Skin of body (tissue), 3 donors: ENCODE measurements at places on chromosomes 4 and X.

- no peak for DNase-seq
Observed at GRCh38 chr4:83866834-83867621, 331.1 kb downstream of the GPAT3 start.

DNA sequence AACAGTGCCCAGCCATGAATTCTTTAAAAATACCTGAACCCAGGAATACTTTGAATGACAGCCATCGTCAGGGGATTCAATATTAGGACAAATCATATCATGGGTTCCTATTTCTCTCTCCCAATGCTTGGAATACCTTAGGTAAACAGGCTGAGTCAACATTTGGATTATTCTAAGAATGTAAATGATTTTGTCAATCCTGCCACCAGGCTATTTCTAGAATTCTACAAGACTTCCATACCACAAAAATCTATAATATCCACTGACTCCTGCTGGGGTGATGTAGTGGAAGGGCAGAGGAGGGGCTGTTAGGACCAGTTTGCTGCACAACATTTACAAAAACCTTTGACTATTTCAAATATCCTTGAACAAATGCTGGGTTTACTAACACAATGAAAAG, 65.2 kb downstream of the IGFBP7 start:
- DNase-seq, result no peak

DNA sequence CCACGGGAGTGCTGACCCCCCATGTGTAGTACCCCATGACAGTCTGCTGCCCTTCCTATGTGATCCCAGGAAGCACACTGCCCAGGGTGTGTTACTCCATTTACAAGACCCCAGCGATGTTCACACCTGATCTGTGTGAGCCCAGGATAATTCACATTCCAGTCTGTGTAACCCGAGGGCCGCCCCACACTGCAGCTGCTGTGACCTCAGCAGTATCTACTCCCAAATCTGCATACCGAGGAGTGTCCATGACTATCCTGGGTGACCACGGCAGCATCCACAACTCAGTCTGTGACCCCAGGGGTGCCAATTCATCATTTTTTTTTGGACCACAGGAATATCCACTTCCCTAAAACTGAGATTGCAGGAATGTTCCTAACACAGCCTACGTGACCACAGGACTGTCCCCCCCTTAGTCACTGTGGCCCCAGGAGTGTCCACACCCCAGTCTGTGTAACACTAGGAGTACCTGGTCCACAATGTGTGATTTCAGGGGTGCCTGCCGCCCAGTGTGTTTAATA, 7.8 kb upstream of the GLOD5 start:
- no peak for DNase-seq

DNA sequence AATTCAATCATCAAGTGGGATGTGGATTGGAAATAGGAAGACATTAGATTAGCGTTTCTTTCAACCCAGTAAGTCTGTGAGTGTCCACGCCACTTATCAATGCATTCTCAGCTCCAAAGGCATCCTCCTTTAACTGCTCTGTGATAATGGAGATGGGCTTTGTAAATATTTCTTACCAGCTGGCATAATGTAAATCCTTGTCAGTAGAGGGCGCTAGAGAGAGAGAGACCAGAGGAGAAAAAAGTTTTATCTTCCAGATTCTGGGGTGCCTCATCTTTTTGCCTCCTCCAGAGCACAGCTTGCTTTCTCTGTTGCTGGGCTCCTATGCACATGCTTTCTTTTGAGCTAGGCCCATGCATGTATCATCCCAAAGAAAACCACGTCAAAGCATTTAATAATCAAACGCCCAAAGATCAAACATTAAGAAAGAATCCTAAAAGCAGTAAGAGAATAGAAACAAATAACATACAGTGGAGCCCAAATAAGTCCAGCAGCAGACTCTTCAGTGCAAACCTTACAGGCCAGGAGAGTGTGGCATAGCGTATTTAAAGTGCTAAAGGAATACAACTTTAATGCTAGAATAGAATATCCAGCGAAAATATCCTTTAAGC, 9.6 kb upstream of the MTMR1 start:
- DNase-seq, result no peak

GRCh38 chr4:99855678-99856077, 38.5 kb downstream of the LAMTOR3 start:
- DNase-seq, result no peak

DNA sequence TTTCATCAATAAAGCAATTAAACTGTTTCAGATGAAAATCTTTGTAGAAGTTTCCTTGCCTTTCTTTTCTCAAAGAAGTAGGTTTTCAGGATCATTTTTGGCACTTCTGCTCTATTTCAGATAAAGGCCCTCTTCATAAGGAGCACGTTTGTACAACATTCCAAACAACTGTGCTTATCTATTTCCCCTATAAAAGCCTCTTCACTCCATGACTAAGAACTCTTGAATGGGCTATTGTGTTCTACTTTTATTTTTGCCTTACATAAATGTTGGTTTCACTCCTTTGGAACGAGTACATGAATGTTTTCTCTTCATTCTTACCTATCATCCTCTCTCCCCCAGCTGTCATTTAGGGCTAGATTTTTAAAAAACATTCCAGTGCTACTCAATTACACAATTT, 288.0 kb upstream of the PPP1R2C start:
- no peak for DNase-seq

DNA sequence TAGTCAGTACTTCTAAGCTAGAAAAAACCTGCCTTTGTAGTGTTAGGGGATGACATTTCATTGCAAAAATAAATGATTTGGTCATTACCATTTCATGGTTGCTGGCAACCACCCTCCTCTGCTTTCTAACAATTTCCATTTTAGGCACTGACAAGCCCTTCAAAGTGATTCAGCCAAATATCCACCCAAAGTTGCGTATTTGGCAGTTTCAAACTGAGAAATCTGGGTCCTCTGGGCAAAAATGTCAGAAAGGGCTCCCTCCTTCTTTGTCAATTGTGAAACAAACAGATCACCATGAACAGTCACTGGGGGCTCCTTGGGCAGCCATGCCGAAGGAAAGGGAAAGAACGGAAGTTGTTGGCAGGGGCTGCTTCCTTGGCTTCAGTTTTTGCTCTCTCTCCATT, 33.0 kb downstream of the PLAC1 start:
- no peak for DNase-seq

- no peak for DNase-seq
Observed at GRCh38 chr4:122766950-122767349, 34.4 kb downstream of the BBS12 start.

GRCh38 chr4:133555671-133556070, 406.6 kb downstream of the PCDH10 start:
- no peak for DNase-seq

DNA sequence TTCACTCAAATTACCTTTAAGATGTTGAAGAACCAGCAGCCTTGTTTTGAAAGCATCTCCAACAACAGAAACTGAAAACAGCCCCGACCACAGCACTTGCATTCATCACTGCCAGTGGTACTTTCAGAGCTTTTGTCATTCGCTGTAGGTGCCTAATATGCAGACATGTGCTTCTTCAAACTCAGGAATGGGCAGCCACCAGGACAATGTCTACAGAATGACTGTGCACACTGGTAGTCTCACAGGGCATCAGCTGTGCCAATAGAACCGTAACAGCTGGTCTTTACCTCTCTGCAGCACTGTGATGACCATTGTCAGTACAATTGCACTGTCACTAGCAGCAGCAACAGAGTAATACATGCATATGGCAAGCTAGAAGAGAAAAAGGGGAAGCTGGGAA, 1149.7 kb downstream of the STPG2 start:
- DNase-seq, result no peak

DNA sequence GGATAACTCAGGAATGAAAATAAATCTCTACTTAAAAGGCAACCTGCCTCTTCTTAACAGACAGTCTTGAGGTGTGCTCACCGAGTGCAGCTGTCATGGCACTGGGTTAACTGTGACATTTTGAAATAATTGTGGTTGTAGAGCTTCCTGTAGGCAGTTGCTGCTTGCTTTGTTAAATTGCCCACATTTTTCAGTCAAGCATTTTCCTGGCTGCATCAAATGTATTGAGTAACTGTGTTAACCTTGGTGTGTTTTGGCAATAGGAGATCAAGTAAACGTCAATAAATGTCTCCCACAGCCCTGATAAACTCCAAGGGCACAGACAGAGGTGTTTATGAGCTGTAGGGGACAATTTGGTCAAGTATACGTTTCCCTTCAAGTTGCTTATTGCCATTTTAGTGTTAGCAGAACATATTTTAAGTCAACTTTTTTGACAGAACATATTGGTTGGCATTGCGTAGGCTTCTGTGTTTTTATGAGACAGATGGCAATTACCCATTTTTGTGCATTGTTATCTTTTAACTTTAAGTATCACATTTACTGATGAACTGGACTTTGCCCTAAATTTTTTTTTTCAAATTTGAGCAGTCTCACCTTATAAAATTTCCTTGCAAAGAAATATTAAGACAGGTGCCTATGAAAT, 527.4 kb downstream of the C4orf33 start:
- DNase-seq, result no peak

DNA sequence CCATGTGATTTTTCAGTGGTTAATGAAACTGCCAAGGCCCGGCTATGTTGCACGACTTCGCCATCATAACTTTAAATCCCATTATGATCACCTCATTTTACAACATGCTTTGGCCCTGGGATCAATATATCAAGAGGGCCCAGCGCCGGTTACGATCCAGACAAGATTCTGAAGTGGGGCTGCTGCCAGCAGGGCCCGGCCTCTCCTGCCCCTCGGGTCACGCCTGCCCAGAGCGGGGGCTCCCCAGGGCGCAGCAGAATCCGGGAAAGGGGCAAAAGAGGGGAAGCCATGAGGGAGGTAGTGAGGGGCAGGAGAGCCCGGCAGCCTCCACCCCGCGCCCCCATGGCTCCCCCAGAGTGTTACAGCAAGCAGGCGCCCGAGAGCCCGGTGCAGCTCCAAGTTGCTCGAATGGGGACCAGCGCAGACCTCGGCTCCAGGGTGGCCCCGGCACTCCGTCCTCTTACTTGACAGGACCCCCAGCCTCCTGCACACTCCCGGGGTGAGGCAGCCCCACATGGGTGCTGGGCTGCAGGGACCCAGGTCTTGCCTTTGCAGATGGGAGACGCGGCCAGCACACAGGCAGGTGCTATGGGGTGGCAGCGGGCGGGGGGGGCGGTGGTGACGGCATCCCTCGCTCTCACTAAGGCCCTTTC, 129.8 kb upstream of the NKX1-1 start:
- no peak for DNase-seq

GRCh38 chrX:20143111-20143510, 1.5 kb upstream of the EIF1AX start:
- DNase-seq, result peak; percentile 0

GRCh38 chrX:8010105-8010504, 82.9 kb upstream of the PNPLA4 start:
- no peak for DNase-seq

GRCh38 chr4:82373486-82373815, 340 bp downstream of the HNRNPD start:
- DNase-seq, result no peak

- DNase-seq, result peak; percentile 31
Observed at GRCh38 chrX:43557792-43558191, 98.3 kb upstream of the MAOA start.

DNA sequence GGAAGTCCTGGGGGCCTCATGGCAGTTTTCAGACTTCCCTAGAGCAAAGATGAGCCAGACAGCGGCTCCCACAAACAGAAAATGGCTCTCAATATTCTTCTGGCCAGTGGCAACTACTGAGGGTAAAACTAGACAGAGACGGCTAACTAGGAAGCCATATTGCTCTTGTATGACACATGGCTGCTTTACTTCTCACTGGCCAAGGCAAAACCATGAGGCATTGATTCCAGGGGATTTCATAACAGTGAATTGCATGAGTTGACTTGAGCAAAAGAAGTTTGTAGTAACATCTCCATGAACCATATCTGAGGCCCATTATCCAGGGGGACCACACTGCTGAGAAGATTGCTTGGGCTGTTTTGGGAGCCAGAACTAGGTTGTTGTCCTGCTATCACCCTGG, 13.7 kb upstream of the TLR8 start:
- DNase-seq, result no peak

DNA sequence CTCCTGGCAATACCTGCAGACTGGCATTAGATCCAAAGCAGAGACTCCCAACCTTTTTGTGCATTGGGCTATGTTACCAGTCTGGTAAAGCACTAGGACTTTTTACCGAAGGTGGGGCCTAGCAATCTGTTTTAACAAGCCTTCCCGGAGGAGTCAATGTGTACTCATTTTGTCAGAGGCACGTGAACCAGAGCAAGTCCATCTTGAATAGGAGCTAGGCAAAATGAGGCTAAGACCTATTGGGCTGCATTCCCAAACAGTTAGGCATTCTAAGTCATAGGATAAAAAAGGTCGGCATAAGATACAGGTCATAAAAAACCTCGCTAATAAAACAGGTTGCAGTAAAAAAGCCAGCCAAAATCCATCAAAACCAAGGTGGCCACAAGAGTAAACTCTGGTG, 22.3 kb downstream of the ADGRA3 start:
- no peak for DNase-seq

GRCh38 chr4:165667969-165668368, 205.1 kb upstream of the TLL1 start:
- peak; percentile 85 for DNase-seq

GRCh38 chr4:88672987-88673386, 24.6 kb downstream of the NAP1L5 start:
- DNase-seq, result peak; percentile 13

DNA sequence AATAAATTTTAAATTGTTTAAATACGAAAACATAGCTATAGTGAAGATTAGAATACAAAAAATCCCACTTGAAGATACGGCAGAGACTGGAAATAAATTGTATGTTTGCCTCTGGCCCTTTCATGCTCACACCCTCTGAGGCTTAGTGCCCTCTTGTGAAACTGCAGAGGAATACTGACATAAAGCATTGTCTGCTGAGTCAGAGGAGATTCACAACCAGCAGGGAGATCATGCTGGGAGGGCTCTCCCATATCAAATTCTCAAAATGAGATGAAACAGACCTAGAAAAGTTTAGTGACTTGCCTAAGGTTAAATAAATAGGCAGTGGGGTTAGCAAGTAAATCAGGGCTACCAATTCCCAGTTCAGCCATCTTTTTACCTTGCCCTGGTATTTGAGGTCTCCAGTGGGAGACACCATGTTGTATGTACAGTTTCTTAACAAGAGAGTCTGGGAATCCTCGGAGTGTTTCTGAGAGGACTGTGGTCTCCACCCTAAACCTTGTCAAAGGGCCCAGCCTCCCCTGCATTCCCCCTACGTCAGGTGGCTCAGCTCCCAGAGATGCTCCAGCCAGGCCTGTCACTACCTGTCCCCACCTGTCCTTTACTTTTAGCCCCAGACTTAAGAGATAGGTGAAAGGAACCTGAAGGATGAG, 581.4 kb upstream of the DIPK2B start:
- DNase-seq, result no peak

DNA sequence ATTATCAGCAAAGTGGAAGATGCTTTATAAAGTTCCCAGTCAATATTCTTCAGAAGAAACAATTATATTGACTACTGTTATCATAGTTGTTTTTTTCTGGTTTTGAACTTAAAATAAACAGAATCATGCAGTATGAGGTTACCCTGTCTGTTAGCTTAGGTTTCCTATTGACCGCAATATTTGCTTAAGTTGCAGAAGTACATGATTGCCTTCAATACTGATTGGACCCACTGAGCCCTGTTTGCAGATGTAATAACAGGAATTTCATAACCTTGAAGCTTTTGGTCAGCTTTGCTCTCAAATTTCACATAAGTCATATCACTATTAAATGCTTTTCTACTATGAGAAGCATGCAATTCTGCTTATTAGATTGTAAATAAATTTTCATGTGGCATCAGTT, 229.1 kb upstream of the FSTL5 start:
- DNase-seq, result no peak
